ENCODE measurements at places on chromosomes 12 and 14. TPM values are rescaled to one million over a fixed set of nuclear protein-coding genes. Genes with fewer than 3 reads are reported as not detected.

The NTF3 gene
- polyA plus RNA-seq, result 1.5 TPM

The FCF1 gene
- polyA plus RNA-seq, result 11.6 TPM

The AQP2 gene
- not detected for polyA plus RNA-seq

The B4GALNT3 gene
- polyA plus RNA-seq, result 6.3 TPM

The NFE2 gene
- 5.3 TPM for polyA plus RNA-seq

The CELA1 gene
- polyA plus RNA-seq, result not detected

The USP44 gene
- polyA plus RNA-seq, result 0.45 TPM

The HCAR2 gene
- polyA plus RNA-seq, result 2.1 TPM

The EMP1 gene
- 782 TPM for polyA plus RNA-seq

The NTN4 gene
- 11.1 TPM for polyA plus RNA-seq

The RNF212B gene
- 0.14 TPM for polyA plus RNA-seq

The SLC41A2 gene
- 9.0 TPM for polyA plus RNA-seq

The IL23A gene
- polyA plus RNA-seq, result not detected

The NOPCHAP1 gene
- 11.9 TPM for polyA plus RNA-seq

The CLEC7A gene
- 12.8 TPM for polyA plus RNA-seq

The AVPR1A gene
- 17.8 TPM for polyA plus RNA-seq

The NRL gene
- polyA plus RNA-seq, result 1.6 TPM

The AQP5 gene
- polyA plus RNA-seq, result 0.98 TPM

The ASCL1 gene
- not detected for polyA plus RNA-seq

All from adipose tissue (tissue), 3 donors.